ENCODE measurements at places on chromosomes 6 and 20.

DNA sequence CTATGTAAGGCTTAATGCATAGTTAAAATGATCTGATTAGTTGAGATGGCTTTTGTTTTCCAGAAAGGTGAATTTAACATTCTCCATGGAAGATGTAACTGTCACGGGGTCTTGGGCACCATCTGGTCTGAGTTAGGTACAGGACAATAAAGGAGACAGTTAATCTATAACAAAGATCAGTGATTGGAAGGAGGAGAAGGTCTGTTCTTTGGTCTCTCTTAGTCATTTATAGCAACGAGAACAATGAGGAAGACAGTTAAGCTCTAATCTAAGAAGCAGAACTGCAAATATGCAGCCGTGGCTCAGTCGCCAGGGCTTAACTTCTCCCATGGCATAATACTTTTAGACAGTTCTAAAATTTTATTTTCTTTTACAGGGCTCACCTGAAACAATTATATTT lies 405.5 kb upstream of the SULF2 start:
- DNase-seq = no peak

- no peak for DNase-seq
These were observed 12.9 kb upstream of the TBC1D22B start for GRCh38 chr6:37244430-37245310.

GRCh38 chr20:23550227-23550626 lies 18.1 kb downstream of the CST9L start:
- DNase-seq = no peak

GRCh38 chr6:134902074-134902861 lies 47.6 kb downstream of the ALDH8A1 start:
- DNase-seq = no peak

DNA sequence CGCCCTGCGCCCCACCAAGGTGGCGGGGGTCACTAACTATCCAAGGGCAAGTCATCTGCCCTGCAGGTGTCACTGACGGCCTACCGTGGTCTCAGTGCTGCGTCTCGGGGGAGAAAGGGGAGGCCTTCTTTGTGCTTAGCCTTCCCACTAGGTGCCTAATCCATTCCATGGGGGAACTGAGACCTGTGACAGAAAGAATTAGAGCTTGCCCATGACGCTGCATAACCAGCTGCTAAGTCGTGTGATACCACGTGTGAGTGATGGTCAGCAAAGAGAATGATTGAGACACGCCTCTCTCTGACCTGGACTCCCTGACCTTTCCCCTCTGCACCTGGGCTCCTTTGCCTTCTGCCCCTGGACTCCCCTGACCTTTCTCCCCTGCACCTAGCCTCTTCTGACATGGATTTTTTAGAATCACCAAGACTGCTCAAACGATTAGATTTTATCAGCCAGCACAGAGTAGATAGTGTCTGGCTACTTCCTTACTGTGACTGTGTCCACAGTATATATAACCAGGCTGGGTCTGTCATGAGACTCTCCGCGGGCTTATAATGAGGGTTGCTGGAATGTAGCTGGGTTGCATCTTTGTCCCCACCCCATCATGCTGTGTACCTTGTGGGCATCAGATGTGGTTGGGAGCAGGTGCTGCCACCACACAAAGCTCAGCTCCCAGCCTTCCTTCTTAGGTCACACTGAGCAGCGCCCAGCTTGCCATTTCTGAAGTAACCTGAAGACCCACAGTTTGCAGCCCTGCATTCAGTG lies 140.6 kb downstream of the TMEM242 start:
- no peak for DNase-seq

GRCh38 chr6:18186033-18186432 lies 30.8 kb downstream of the KDM1B start:
- DNase-seq = no peak

DNA sequence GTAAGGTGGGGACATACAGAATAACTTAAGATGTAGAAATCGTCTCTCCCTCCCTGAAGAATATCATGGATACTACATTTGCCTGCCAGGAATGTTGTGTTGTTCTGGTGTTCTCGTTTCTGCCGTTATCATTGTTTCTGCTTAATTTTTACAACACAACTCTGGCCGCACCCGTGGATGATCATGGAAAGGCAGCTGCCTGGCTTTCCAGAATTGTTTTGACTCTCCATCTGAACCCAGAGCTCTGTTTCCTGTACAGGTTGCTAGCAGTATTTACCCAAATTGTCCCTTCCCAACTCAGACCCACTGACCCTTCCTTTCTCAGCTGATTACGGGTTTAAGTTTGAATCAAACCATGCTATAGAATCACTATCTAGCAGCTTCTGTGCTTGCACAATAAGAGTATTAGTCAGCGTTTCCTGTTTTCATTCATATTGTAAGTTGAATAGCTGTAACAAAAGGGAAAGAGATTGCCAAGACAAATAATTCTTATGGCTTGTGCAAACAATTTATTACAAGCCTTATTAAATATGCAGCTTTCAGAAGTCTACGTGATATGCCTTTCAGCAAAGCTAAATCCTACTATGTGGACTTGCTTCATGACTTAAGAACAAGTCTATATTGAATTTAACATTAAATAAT lies 139.0 kb downstream of the MTHFD1L start:
- peak; percentile 71 for DNase-seq

- no peak for DNase-seq
These were observed 248.2 kb downstream of the LAMA2 start for GRCh38 chr6:129130959-129131681.

GRCh38 chr20:53778736-53779135 lies 185.1 kb upstream of the ZNF217 start:
- no peak for DNase-seq

DNA sequence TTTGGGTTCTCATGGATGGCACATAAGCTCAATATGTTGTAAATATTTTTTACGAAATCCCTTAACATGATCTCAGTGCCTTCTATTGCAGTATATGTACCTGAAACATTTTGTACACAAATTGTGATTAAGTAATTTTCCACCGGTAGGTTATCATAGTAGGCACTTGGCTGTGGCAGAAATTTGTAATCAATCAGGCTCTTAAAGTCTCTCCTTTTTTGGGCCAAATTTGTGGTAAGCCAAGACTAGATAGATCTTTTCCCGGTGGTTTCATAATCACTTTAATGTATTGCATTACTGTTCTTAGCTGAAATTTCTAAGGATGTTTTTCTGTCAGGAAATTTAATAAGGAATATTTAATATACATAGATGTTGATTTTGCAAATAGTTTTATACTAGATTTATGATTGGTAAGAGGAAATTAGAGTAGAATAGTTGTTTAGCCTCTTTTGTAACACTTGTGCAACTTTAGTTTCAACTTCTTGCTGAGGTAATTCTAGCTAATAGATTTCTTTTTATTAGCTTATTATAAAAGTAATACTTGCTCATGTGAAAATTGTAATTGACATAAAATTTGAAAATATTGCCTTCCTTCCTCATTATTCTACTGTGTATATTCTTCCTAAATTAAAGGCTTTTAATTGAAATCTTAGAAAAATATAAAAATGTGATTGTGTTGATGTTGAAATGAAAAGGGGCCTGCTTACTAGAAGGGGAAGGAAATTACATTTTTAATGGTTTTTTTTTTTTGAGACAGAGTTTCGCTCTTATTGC lies 3.2 kb downstream of the PCMT1 start:
- DNase-seq = no peak

- no peak for DNase-seq
These were observed 195.5 kb downstream of the DLL1 start for GRCh38 chr6:170095273-170095981.

DNA sequence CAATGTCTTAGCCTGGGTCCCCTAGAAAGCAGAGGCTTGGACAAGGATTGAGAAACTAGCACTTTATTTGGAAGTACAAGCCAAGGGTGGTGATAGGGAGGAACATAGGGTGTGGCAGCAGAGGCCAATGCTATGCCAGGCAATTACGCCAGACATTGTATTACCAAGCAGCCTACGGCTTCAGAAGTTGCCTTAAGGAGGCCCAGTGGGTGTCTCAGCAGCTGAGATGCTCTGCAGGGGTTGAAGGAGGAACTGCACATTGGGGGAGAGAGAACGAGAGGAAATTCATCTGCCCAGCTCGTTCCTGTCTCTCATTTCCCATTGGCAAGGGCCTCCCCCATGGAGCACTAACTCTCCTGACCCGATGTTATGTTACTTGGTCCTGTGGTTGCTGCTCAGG lies 859 bp downstream of the C20orf202 start:
- DNase-seq = peak; percentile 76

- DNase-seq = no peak
These were observed 29.2 kb downstream of the JAG1 start for GRCh38 chr20:10644458-10645204.

DNA sequence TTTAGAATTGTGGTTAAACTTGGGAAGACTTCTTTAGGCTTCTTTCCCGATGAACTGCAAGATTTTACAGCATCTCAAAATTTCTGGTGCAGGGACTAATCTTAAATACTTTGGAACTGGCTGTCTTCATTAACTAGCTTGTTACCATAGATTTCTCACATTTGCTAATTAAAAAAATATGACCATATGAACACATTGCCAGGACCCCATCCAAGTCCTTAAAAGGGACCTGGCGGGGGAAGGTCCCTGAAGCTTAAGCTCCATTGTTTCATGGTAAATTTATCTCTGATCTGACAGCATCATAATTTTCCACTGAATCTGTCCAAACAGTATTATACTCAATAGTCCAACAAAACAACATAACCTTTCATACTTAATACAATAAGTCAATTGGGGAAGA lies 517.8 kb upstream of the FLRT3 start:
- no peak for DNase-seq

DNA sequence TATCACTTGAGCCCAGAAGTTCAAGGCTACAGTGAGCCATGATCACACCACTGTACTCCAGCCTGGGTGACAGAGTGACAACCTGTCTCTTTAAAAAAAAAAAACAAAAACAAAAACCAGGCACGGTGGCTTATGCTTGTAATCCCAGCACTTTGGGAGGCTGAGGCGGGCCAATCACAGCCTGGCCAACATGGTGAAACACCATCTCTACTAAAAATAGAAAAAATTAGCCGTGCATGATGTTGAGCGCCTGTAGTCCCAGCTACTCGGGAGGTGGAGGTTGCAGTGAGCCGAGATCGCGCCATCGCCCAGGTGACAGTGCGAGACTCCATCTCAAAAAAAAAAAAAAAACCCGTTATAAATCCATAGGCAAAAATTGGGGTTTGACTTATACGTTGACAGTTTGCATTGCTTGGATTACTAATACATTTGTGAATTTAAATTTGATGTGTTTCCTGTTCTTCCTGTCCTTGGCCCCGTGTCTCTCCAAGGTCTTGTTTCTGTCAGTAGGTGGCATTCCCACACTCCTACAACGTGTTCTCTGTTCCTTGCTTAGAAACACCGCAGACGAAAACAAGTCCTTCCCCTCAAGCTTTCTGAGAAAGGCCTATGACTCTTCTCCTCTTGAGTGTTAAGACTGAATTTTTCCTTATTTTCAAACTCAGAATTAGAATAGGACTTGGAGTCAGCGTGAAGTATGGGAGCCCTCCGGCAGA lies 147.0 kb downstream of the DTNBP1 start:
- DNase-seq = no peak

DNA sequence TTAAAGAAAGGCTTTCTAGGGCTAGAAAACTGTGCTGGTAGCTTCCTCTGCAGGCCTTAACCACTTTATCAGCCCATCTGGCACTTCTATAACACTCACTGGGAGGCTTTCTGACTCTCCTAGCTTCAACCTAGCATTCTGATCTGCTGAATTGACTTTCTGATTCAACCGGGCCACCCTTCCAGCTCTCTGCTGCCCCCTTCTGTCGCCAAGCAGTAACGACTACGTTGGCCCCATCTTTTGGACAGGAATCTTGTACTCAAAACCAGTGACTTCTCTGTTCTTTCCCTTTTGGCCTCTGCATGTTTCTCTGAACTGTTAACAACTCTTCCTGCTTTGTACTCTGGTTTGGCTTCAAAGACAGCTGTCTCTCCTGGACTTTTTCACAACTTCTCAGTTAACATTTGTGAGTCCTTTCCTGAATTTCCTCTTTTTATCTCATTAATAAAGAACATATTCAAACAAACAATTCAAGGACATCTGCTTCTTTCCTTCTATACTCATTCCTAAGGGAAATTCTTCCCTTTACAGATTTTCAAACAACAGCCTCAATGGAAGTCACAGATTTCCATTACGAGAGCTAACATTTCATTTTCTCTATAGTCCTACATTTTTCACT lies 43.9 kb upstream of the FAM135A start:
- peak; percentile 74 for DNase-seq

GRCh38 chr20:40982415-40983145 lies 46.0 kb upstream of the TOP1 start:
- DNase-seq = no peak

DNA sequence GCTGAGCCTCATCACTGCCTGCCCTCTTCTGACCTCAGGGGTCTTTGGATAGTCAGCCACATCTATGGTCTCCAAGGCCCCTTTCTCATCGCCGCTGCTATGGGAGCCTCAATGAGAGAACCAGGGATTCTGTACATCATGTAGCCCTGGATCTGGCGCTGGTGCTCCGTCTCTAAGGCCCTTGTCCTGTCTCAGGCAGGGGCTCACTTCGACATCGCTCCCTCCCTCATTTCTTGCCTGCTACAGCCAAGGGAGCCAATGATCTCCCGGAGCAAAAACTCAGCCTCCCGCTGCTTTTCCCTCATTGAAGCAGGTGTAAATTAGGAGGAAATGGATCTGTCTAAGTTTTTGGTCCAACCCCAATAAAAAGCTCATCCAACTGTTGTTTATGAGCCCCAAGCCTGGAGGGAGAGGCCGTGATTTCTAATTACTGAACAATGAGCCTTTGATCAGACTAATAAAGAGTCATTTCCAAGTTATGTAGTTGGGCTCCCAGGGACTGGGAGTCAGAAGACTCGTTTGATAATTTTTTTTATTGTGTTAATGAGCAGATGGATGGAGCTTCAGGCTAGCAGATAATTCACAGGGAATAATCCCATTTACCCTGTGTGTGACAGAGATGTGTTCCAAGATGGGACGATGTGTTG lies 30.9 kb downstream of the LBP start:
- no peak for DNase-seq

DNA sequence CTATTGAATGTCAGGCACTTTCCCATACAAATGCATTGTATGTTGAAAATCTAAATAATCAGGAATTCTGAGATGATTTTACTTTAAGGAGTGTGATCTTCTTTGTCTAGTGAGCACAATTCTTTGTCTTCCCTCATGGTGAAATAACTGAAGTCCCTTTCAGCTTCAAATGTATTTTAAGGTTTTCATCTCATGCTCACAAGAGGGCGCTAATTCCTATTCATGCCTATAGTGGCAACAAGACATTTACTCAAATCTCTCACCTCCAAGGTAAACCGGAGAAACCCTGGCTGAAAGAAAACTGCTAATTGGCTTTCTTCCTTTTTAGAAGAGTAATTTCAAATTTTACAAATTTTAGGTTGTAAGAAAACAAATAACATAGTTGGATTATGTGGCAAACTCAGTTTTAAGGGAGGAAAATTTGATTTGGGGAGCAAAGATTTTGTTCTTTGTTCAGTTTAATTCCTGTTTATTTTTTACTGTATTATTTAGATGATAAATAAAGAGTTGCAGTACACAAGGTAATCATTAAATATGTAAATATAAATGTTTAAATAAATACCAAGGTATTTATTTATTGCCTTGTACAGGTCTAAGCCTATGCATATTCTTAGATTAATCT lies 69.1 kb downstream of the SLC35F1 start:
- DNase-seq = peak; percentile 68

GRCh38 chr6:166872531-166873009 lies 83.8 kb downstream of the RNASET2 start:
- no peak for DNase-seq

- DNase-seq = no peak
These were observed 120.8 kb downstream of the CEBPB start for GRCh38 chr20:50311308-50312001.

GRCh38 chr6:121434037-121434770 lies 1.2 kb upstream of the GJA1 start:
- DNase-seq = no peak

GRCh38 chr6:3291987-3292386 lies 33.2 kb downstream of the PSMG4 start:
- no peak for DNase-seq

Measured in Kasumi-1 (cell line).